ENCODE measurements at places on chromosomes 13 and 19.

- no peak for DNase-seq
These were observed 558 bp upstream of the PPAN start for GRCh38 chr19:10105509-10106099.

- no peak for DNase-seq
These were observed 135.9 kb upstream of the TMTC4 start for GRCh38 chr13:100810481-100810880.

GRCh38 chr13:82993417-82993816 lies 888.9 kb downstream of the SLITRK1 start:
- DNase-seq: no peak

GRCh38 chr13:99898421-99898820 lies 73.1 kb downstream of the ZIC5 start:
- no peak for DNase-seq

- no peak for DNase-seq
These were observed 146.2 kb downstream of the DCT start for GRCh38 chr13:94333131-94333820.

DNA sequence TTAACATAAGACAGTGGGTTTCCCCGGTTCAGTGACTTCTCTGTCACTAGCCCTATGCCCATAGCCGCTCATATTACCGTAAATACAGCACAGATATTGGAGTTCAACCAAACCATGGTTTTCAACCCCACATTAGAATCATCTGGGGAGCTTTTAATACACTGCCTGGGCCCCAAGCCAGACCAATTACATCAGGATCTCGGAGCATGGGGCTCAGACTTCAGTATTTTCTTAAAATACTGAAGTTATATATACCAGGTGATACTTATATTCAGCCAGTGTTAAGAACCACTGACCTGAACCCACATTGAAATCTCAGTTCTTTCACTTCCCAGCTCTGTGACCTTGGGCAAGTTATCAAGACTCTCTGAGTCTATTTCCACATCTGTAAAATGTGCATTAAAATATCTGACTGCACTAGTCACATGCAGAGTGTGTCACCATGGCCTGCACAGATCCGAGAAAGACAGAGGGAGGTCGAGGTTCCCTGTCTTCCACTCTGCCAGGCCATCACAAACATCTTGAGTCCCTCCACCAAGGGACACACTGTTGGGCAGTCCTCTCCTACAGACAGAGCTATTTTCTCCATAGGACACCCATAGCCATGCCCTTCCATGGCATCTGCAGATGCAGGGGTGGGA lies 32.2 kb upstream of the IPO5 start:
- no peak for DNase-seq

- DNase-seq: peak; percentile 27
These were observed 426 bp downstream of the MYO9B start for GRCh38 chr19:17075864-17076542.

GRCh38 chr13:34114581-34114980 lies 296.6 kb downstream of the RFC3 start:
- no peak for DNase-seq

- DNase-seq: no peak
These were observed 10.8 kb upstream of the TIMM13 start for GRCh38 chr19:2438178-2438577.

DNA sequence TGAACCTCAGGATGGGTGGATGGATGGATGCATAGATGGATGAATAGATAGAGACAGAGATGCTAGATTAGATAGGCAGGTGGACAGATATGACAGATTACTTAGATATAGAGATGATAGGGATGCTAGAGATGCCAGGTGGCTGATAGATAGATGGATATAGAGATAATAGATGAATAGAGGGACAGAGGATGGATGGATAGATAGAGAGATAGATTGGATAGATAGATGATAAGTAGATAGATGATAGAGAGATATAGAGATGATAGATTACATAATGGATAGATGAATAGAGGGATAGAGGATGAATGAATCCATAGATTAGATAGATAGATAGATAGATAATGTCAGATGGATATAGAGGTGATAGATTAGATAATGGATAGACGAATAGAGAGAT lies 88.4 kb upstream of the TM9SF2 start:
- DNase-seq: no peak

- peak; percentile 84 for DNase-seq
These were observed 13.3 kb downstream of the APOC1 start for GRCh38 chr19:44927746-44928145.

DNA sequence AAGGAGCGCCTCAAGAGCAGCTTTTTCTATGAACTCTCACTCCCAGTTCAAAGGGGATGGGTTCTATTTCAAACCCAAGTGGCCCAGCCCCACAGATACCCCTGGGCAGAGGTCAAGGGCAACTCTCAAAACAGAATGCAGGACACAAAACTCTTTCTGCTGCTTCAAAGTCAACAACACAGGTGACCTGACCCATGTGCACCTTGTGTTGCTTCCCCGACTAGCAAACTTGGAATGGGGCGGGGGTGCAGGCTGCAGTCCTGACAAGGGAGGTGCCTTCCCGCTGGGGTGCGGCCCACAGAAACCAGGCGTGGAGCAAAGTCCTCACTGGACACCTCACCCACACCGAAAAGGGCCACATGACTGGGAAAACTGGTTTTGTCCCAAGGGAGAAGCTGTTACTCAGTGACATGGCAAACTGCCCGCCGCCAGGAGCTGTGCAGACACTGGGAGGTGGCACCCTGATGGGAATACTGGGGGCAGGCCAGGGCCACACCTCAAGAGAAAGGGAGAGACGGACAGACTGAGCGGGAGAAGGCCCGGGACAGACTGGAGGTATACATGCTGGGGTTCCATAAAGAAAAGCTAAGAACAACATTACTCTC lies 17.4 kb downstream of the ZC3H4 start:
- DNase-seq: no peak

- DNase-seq: no peak
These were observed 190.2 kb upstream of the TSHZ3 start for GRCh38 chr19:31539386-31539785.

GRCh38 chr13:96779691-96780090 lies 214.6 kb downstream of the OXGR1 start:
- DNase-seq: peak; percentile 10

GRCh38 chr19:33520844-33521479 lies 629 bp downstream of the PEPD start:
- no peak for DNase-seq

GRCh38 chr19:43533546-43534304 lies 737 bp downstream of the ZNF575 start:
- DNase-seq: peak; percentile 100

GRCh38 chr19:41193430-41194156 lies 574 bp downstream of the CYP2S1 start:
- no peak for DNase-seq

DNA sequence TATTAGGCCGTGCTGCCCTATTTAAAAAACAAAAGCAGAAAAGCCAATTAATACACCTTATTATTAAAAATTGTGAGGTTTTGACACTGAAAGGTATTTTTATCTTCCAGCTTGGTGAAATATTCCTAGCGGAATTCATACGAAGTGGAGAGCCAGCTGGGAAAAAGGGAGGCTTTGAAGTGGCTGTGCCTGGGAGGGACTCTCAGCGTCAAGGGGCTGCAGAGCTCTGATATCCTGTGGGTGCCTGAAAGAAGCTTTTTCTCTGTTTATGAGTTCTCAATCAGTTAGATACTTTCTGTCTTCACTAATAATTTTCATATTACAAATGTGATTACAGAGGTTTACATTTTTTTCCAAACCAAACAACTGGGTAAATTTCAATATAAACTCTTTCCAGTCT lies 140.2 kb upstream of the MIR17HG start:
- DNase-seq: no peak

DNA sequence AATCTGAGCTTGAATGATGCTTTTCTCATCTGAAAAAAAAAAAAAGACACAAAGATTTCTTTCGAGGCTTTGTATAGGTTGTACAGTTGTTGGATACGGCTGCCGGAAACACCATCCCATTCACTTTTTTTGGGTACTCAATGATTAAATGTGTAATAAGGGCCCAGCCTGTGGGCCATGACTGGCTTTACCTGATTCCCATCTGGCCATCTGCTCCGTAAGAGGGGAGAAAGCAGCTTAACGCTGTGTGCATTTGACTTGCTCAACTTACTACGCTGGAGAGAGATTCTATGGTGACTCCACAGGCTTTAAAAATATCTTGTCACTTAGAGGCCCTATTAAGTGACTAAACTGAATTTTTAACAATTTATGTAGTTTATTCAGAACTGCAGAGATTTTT lies 731 bp downstream of the ZNF558 start:
- peak; percentile 23 for DNase-seq

GRCh38 chr19:7254590-7254989 lies 39.6 kb downstream of the INSR start:
- no peak for DNase-seq

GRCh38 chr13:66378894-66379293 lies 851.2 kb downstream of the PCDH9 start:
- no peak for DNase-seq

GRCh38 chr13:79194727-79195126 lies 211.3 kb downstream of the RBM26 start:
- no peak for DNase-seq

- no peak for DNase-seq
These were observed 25.6 kb downstream of the MAST3 start for GRCh38 chr19:18122860-18123795.

- DNase-seq: peak; percentile 17
These were observed 6.6 kb downstream of the AKT2 start for GRCh38 chr19:40278361-40279035.

DNA sequence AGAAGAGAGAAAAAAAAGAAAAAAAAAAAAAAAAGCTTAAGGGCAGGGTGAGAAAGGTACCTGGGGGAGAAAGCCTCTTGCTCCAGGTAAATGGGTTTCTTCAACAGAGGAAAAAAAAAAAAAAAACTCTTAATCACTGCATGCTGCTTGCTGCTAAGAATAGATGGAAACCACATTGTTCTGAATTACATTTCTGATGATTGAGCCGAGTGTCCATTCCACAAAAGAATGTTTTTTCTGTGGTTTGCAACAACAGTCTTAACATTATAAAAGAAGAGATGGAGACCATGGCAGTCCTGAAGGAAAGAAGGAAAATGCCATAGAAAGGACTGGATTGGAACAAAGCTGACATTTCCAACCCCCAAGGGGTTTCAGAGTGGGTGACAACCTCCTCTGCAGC lies 1312.7 kb downstream of the SLITRK1 start:
- DNase-seq: no peak

DNA sequence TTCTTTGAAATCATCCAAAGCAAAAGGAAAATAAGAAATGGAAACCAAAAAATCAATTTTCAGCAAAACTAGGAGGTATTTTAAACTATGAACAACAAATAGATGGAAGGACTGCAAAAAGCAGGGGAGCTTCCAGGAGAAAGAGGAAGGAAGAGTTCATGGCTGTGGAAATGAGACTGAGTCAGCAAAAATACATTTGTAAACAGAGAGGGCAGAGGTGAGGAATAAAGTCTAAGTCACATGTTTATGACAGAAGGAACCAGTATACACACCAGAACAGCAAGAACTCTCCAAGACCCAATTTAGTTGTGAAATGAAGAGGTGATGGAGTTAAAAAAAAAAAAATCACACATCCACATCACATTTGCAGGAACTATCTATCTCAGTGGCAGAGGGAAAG lies 69.6 kb downstream of the RNASEH2B start:
- peak; percentile 39 for DNase-seq

GRCh38 chr13:108752276-108752675 lies 122.9 kb downstream of the MYO16 start:
- no peak for DNase-seq

DNA sequence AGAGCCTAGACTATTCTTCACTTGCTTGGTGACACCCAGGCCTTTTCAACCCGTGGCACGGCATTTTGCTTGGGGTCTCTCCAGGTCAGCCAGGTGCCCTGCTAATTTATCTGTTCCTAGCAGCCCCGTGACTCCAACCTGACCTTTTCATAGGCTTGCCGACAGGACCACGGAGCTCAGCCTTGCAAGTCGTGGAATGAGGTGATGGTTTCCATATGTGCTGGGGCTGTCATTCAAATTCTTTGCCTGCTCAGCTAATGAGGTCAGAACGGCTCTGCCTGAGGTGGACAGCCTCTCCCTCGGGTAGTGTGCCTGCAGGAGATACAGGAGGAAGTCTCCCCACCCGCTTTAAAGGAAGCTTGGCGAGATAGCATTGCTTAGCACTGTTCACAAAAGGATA lies 61.0 kb downstream of the SHISA2 start:
- DNase-seq: peak; percentile 59

GRCh38 chr13:27281420-27281819 lies 10.8 kb downstream of the RASL11A start:
- no peak for DNase-seq

- no peak for DNase-seq
These were observed 3.9 kb downstream of the SIGLEC12 start for GRCh38 chr19:51497666-51498065.

- DNase-seq: no peak
These were observed 14.6 kb downstream of the ZNF333 start for GRCh38 chr19:14704450-14704849.
